ENCODE measurements at places on chromosomes 3 and 15.

GRCh38 chr3:48776854-48777253 lies 59.8 kb upstream of the IP6K2 start:
- no peak for DNase-seq

- DNase-seq, result no peak
Measured at GRCh38 chr15:51757450-51757849, 6.1 kb downstream of the TMOD2 start.

- DNase-seq, result no peak
Measured at GRCh38 chr15:55407498-55408011, 604 bp downstream of the CCPG1 start.

- no peak for DNase-seq
Measured at GRCh38 chr3:130743354-130743753, 3.3 kb downstream of the PIK3R4 start.

DNA sequence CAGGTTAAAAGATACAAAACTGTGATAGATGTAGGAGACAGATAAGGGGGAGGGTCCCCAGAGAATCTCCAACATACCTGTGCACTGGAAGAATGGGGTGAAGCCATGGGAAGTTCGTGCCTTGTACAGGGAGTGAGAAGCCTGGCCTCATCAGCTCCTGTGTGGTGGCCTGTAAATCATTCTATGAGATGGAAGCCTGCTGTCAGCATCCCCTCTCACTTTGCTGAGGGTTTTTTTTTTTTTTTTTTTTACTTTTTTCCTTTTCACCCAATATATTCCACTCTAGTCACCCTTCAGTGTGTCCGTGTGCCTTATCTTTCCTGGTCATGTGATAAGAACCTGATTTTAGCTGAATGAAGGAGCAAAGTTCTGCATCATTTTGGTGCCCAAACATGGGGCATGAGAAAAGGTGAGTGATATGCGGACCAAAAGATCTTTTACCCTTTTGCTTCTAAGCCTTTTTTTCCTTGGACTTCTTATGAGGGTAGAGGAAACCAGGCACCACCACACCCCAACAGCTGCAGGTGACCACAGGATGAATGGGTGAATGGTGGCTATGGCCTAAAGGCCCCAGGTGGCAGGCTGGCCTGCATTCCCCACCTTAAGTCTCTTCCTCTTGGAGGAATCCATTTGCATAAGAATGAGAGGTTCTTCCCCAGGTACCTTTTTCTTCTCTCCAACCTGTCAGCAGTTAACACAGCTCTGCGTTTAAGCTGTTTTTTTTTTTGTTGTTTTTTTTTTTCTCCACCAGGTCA lies 1345.0 kb downstream of the NSUN3 start:
- DNase-seq, result no peak

DNA sequence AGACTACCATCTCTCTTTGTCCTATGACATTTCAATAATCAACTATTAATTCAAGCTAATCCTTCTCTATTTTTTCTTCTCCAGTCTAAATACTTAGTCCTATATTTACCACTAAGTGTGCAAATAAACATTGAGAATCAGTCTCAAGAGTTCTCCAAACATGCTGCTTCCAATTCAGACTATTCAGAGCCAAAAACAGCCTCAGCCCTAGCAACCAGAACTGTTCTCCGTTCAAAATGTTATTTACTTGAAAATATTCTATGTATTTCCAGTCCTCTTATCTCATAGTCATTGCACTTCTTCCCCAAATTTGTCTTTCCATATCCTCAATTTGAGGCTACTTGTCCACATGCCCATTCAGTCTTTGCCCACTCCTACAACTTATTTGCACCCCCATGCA lies 805.5 kb downstream of the IGSF11 start:
- no peak for DNase-seq

DNA sequence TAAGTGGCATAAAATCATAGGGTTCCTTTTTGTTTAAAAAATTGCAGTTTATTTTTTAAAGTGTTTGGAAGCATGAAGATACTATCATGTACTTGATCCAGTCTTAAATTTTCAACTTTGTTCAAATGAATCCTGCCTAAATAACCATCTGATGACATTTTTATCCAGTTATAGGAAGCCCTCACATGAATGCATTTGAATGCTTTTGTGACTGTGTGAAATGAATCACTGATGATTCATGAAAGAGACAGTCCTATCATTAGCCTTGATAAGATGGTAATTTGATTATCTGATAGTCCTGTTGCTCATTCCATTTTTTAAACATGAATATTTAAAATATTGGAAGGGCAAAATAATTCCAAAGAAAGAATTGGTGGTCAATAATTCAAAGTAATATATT lies 401.9 kb upstream of the ROBO2 start:
- no peak for DNase-seq

- no peak for DNase-seq
Measured at GRCh38 chr15:90465140-90465929, 64.4 kb upstream of the CRTC3 start.

- no peak for DNase-seq
Measured at GRCh38 chr3:47578119-47578632, 489 bp downstream of the CSPG5 start.

- no peak for DNase-seq
Measured at GRCh38 chr3:23648996-23649395, 156.8 kb upstream of the UBE2E1 start.

DNA sequence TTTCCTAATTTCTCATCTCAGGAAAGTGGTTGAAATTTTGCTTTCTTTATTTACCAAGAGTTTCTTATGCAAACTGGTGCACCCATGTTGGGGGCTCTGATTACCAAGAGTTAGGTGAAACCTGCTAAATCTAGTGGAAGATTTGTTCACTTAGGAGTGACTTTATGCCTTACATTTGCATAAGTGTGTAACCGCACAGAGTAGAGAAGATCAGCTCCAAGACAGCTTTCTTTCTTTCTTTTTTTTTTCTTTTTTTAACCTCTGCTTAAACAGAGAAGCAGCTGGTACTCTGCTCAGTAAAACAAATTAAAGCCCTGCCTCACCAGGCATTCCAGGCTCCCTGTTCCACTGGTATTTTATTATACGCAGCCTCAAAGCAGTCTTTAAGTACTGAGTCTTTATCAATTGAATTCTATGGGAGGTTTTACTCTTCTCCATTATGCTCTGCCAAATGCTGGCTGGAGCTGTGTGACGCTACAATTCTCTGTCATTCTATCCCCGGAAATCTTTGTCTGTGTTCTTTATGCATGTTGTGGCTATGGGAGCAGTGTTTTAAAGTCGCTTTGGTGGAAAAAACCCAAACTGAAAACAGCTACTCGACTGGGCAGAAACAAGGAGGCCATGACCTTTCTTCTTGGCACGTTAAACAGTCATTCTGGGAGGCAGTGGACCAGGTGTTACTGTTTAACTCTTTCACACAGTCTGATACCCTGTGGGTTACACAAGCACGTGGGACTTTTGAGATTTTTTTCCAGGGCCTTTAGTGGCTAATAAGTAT lies 55.2 kb upstream of the GBE1 start:
- no peak for DNase-seq

- DNase-seq, result no peak
Measured at GRCh38 chr3:16940769-16941700, 56.3 kb downstream of the PLCL2 start.
